ENCODE measurements at places on chromosomes 1 and 21.

DNA sequence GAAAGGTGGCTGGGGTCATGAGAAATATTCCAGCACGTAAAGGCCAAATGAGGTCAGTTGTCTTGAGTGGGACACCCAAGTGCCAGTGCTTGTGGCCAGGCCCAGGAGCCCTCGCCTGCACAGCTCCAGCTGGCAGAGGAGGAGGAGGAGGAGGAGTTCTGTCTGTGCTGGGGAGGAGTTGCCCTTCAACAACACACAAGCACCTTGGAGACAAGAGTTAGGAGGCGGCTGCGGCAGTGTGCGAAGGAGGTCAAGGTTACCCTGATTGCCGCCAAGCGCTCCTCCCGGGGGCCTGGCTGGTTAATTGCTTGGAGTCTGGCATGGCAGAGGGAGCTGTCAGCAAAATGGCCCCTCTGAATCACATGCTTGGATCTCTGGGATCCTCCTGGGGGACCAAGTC lies 45.1 kb downstream of the GRIK3 start:
- no peak for DNase-seq

DNA sequence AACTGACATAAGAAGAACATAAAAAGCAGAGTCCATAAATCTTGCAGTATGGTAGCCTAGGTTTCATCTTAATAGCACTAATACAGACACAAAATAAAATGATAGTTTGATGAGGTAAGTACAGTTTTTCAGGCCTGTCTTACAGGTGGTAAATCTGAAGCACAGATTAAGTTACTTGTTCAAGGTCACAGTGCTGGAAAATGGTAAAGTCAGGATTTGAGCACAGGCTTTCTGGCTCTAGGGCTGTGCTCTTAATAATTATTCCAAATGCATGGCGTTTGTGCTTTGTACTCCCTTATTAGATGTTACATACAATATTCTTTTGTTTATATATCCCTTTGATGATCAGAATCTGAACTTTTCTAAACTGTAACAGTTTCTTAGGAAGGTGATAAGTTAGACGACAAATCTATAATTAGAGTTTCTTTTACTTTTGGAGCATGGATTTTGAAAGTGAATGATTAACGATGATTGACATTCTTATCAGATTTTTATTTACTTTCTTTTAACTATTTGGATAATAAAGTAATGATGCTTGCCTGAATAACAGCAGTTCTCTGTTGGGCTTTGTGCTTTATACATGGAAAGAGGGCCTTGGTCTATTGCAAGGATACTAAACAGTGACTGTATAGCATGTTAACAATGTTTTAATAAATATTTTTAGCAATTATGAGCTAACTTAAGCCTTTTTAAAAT lies 101.5 kb upstream of the CACYBP start:
- DNase-seq = no peak

DNA sequence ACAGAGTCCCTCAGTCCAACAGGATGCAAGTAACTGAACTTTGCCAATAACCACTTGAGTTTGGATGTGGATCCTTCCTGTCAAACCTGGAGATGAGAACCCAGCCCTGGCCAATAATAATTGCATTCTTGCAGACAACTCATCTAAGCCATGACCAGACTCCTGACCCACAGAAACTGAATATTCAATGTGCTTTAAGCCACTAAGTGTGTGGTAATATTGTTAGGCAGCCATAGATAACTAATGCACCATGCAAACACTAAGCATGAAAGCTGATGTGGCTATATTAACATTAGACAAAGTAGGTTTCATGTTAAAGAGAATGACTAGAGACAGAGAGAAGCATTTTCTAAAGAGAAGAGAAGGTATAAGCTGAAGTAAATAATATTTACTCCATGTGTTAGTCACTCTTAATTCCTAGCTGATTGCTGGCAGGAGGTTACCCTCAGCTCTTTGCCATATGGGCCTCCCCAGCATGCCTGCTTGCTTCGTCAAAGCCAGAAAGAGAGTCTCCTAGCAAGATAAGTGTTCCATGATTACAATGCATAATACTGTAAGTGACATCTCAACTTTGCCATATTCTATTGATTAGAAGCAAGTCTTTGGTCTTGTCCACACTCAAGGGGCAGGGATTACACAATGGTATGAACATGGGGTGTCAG lies 276.4 kb upstream of the PLXNA2 start:
- DNase-seq = no peak

GRCh38 chr1:242824435-242824834 lies 299.9 kb upstream of the PLD5 start:
- DNase-seq = no peak

- DNase-seq = no peak
These were observed 3.2 kb upstream of the PRDM16 start for GRCh38 chr1:3065797-3066196.

GRCh38 chr21:25441835-25442234 lies 165.4 kb downstream of the MRPL39 start:
- DNase-seq = no peak

DNA sequence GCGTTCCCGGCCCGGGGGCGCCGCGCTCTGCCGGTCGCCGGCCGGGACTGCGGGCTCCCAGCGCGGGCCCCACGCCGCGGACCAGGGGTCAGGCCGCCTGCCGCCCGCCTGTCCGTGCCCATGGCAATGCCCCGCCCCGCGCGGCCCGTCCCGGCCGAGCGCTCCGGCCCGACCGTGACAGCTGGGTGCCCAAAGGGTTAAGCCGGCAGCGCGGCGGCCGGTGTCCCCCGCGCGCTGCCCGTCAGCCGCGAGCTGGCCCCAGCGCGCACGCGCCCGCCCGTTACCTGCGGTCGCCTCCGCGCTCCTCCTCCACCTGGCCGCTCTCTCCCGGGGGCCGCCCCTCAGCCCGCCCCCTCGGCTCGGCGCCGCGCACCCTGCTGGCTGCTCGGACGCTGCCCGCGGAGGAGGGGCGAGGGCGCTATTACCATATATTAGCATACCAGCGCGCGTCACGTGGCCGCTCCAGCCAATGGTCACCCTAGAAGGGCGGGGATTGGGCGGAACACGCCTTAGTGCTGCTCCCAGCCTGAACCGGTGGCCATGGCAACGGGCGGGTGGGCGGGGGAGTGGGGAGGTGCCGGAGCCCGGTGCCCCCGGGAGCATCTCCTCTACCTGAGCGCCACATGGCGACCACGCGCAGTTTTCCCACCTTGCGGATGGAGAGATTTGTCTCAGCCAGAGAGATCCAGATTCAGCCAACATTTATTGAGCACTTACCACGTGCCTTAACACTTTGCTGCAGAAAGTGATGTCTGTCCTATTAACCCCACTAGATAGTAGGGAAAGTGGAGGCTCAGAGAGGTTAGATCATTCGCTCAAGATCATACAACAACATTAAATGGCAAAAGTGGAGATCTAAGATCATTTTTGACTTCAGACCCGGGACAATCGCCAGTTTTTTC lies at the start of gene PHC2:
PHC2 (minus strand) TSS at position 404 of the 902 bp plus-strand sequence. CDS start 55,556 bp downstream, outside the sequence.
- peak; percentile 96 for DNase-seq

- DNase-seq = no peak
These were observed 10.5 kb downstream of the PDIK1L start for GRCh38 chr1:26121854-26122773.

- no peak for DNase-seq
These were observed 84.6 kb downstream of the SYT2 start for GRCh38 chr1:202625416-202626360.

- no peak for DNase-seq
These were observed 63.7 kb downstream of the MATN1 start for GRCh38 chr1:30659702-30660101.

DNA sequence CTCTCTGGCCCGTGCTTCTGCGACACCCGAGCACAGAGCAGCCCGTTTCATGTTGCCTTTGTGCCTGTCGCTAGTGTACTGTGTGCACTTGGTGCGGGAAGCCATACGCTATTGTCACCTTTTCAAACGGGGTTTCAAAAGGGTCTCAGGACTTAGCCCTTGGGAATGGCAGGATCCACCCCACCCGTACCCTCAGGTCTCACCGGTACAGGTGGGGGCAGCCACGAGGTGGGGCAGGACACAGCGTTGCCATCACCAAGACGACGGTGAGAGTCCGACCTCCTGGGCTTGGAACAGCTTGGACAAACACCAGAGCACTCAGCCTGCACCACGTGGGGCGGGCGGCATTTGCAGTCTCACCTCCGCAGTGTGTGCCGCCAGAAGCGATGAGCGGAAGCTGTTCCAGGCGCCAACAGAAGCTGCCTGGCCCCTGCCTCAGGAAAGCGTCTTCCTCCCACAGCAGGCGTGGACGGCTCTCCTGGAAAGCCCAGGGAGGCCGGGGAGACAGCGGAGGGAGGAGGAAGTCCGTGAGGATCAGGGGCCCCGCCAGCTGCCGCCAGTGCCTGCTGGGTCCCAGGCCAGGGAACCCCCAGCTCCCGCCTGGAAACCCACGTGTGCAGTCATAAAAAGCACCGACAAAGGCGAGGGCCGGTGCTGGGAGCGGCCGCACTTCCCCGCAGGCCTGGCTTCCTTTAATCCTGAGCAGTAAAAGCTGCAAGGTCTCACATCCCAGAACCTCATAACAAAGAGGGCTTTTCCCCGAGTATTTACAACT lies 131.3 kb upstream of the ARHGEF16 start:
- no peak for DNase-seq

DNA sequence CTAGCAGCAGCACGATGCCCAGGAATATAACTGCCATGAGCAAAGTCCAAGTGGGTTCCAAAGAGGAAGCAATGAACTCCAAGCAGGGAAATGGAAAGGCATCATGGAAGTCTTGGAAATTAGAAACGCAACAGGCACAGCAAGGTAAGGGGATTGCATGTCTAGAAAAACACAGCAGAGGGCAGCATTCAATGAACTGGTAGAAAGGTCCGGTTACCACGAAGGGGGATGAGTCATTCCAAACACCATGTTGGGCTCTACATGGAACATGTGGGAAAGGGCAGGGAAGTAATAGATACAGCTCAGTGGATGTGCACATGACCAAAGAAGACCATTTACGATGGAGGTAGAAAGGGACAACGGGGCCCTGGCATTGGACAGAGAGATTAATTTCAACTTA lies 36.4 kb downstream of the RXRG start:
- DNase-seq = no peak

DNA sequence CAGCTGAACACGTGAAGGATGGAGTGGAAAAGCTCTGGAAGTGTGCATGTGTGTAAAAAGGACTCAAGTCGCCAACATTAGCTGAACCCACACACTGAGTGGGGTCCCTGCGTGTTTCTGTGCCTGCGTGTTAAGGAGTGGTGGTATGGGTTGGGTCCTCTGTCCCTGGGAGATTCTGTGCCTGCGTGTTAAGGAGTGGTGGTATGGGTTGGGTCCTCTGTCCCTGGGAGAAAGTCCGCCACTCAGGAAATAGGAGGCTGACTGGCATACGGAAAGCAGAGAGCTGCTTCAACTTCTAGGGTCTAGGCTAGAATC lies 7.0 kb upstream of the SOX13 start:
- no peak for DNase-seq

- no peak for DNase-seq
These were observed 29.4 kb upstream of the KCNA10 start for GRCh38 chr1:110548381-110548780.

DNA sequence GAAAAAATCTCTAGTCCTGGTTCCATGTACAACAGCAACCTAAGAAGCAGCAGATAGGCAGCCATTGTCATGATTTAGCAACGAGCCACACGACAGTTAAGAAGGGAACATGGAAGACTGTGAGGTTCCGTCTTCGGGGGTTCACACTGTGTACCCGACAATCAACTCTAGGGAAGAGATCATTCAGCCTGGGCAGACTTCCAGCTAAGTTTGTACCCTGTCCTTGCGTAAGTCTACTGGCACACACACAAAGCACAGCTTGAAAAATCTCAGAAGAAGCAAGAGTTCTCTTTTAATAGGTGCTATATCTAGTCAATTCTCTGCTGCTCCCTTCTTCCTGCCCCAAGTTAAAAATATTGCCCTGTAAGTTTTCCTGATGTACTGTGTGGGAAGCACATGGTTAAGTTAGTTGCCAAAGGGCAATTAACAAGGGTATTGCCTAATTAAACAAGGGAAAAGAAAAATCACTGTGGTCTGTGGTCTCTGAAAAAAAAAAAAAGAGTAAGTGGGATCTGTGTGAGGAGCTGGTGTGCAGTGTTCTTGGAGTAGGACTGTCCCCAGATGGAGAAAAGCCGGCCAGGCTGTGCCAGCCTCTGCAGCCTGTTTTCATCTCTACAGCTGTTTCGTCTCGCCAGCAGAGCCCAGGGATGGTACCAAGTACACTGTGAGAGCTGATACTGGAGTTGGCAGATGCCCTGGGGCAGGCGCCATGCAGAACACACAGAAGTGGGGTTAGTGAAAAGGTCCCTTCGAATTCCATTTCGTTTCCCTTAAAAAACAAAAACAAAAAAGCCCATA lies 6.4 kb upstream of the MYBPHL start:
- DNase-seq = peak; percentile 79

GRCh38 chr1:47330212-47330611 lies 3.4 kb upstream of the CMPK1 start:
- DNase-seq = no peak

DNA sequence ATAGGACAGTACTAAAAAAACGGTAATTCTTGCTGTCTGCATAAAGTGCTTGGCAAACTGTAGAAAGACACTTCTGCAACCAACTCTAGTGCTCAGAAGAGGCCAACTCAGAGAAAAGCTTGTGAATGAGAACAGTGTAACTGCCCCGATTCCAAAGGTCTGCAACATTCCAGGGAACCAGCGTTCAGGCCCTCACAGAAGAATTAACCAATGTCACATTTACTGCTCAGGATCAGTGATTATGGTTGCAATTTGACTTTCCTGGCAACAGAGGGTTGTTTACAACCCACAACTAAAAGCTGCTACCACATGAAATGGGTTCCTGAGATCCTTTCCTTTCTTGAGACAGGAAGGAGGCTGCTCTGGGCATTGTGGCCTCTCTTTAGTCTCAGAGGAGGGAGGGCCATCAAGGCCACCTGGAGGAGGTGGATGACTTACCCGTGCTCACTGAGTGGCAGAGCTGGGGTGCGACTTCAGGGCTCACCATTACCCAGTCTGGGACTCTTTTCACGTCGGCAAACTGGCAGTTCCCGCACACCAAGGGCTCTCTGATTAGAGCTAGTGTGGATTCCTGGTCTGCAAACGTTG lies 15.3 kb downstream of the SRSF4 start:
- DNase-seq = no peak

- DNase-seq = no peak
These were observed 148.9 kb downstream of the CASZ1 start for GRCh38 chr1:10647414-10648170.

GRCh38 chr21:42438316-42439205 lies 34.9 kb downstream of the UBASH3A start:
- no peak for DNase-seq

- no peak for DNase-seq
These were observed 17.8 kb downstream of the SCAF4 start for GRCh38 chr21:31713973-31714740.

- no peak for DNase-seq
These were observed 3.8 kb downstream of the PDPN start for GRCh38 chr1:13587256-13588030.

- DNase-seq = no peak
These were observed 16.4 kb downstream of the ATP1A2 start for GRCh38 chr1:160131803-160132565.

- no peak for DNase-seq
These were observed 96.5 kb downstream of the ATP1B1 start for GRCh38 chr1:169202791-169203665.

GRCh38 chr1:160216301-160216700 lies 11.1 kb downstream of the PEA15 start:
- DNase-seq = no peak

Data from caudate nucleus (tissue), 63 donors.